GM04504 (cell line): ENCODE measurements at places on chromosomes 2 and 18.

- DNase-seq: no peak
These were observed 114.4 kb upstream of the TMEM200C start for GRCh38 chr18:6009756-6010155.

DNA sequence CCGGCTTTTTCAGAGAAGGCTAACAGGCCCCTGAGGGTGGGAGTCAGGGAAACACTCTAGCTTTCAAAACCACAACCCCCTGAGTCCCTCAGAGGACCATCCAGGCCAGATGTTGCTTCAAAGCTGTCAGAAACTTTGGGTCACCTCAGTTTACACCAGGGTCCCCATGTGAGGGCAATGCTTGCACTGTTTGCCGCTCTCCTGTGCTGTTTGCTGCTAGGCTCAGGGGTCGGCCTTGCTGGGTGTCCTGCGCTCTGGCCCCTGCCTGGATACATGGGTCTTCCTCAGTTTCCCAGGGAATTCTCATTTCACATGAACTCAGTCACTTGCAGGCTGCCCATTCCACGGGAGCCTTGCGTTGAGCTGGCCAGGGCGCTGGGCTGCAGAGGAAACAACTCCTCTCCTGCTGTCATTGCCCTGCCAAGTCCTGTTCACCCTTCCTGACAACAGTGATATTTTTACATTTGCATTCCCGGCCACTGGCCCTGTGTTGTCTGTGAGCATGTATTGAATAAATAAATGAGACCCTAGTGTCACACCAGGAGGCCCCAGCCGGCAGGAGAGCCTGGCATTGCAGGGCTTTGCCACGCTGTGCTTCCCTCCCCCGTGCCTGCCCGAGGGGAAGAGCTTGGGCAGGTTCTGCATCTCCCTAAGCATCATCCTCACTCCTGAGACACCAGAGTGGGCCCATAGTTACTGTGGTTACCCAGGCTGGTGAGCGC is 73.2 kb upstream of the RAB6C start:
- DNase-seq: no peak

DNA sequence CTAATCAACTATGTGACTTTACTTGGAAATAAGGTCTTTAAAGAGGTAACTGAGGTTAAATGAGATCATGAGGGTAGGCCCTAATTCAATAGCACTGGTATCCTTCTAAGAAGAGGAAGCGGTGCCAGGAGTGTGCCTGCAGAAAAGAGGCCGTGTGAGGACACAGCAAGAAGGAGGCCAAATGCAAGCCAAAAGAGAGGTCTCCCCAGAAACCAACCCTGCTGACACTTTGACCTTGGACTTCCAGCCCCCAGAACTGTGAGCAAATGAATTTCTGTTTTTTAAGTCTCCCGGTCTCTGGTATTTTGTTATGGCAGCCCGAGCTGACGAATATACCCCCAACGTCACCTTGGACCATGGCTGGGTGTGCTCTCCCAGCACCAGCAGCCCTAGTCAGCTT is 257.5 kb upstream of the NCKAP5 start:
- no peak for DNase-seq

DNA sequence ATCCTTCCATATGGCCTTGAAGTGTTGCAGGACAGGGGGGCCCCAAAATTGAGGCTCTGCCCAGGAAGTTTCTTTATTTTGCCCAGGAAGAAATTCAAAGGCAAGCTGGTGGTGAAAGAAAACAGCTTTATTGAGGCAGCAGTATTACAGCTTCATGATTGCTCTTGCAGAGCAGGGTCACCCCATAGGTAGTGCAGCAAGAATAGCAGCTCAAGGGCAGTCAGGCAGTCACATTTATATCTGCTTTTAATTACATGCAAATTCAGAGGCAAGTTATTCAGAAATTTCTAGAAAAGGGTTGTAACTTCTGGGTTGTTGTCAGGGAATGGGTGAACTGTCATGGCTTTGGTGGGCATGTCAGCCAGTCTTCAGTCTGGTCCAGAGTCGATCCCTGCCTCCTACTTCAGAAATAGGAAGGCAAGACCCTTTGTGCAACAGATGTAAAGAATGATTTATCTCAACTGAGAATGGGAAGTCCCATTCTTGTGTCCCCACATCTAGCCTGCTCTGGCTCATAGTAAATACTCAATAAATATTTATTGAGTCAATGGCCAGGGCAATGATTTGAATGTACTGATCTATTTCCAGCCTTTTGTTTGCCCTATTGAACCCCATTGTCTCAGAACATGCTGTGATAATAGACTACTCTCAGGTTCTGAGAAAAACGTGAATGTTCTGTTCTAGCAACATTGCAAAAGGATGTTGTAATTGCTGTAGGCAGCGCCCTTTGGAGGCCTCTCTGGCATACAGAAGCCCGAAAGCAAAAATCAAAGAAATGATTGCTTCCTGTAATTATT is 129.8 kb downstream of the MYO3B start:
- no peak for DNase-seq

GRCh38 chr2:32714521-32714920 is 86.7 kb downstream of the TTC27 start:
- no peak for DNase-seq

- no peak for DNase-seq
These were observed 64.4 kb downstream of the SP110 start for GRCh38 chr2:230155359-230155758.

- DNase-seq: no peak
These were observed 39.5 kb downstream of the ADNP2 start for GRCh38 chr18:80148326-80149199.

- no peak for DNase-seq
These were observed 170.2 kb downstream of the NRP2 start for GRCh38 chr2:205852457-205852856.

- DNase-seq: no peak
These were observed 306.2 kb downstream of the PRKCE start for GRCh38 chr2:45957533-45958227.

DNA sequence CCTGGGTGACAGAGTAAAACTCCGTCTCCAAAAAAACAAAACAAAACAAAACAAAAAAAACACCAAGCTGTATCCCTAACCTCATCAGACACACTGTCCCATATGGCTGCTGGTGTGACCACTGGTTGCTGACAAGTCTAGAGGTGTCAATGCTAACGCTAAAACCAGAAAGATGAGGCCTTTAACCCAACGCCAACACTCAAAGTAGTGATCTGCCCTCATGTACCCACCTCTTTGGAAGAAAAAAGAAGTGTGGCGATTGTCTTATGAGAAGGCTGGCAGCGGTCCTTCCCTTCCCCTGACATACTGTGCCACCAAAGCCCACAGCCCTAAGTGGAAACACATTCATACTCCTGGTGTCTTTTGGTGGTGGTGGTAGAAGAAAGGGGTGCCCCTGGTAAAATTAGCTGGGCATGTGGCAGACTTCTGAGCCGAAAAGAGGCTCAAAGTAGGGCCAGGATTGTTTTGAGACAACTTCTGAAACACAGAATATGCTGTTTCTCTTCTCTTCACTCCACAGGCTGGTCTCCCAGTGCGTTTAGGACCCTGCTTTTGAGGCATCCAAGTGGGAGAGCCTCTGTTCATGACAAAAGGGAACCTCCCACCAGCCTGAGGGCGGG is 9.8 kb downstream of the SERTAD2 start:
- no peak for DNase-seq

DNA sequence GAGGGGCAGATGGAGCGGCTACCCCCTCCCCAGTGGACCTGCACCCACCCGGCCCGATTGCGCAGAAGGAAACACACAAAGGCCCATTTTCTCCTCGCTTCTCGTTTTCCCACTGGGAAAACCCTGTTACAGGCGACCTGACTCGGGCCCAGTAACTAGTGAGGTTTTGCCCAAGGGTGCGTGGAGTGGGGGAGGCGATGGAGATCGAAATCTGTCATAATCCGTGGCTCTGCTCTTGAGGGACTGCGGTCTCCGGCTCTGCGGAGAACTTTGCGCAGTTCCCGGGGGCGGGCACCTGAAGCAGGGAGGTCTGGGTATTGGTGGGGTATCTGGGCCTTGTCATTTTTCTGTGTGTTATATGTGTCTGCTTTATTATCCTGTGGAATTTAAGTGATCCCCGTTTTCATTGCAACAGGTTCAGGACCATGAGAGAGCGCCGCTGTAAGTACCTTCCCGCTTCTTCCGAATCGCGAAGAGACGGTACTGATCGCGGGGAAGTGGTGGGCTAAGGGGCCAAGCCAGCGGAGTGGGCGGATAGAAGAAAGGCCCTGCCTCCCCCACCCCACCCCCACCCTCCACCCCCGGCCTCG is 4.0 kb upstream of the HOXD4 start:
- no peak for DNase-seq

- no peak for DNase-seq
These were observed 127.6 kb downstream of the ALPK2 start for GRCh38 chr18:58501066-58501896.

DNA sequence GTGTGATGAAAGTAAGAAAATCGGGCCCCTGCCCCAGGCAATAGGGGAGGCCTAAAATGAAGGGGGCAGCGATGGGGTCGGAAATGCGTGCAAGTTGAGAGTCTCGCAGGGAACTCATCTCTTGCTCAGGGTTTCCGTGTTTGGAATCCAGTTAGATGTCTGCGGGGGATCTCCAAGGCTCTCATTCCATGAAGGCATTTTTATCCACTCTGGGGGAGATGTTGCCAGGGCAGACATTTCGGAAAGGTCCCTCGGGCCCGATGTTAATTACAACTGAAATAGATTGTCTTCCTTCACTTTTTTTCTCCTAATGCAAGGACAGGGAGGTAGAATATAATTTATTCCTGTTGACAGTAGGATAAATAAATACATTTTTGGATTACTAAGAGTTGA is 12.8 kb upstream of the SKOR2 start:
- DNase-seq: no peak

GRCh38 chr18:77100751-77101355 is 31.7 kb downstream of the MBP start:
- no peak for DNase-seq

- DNase-seq: no peak
These were observed 126.3 kb upstream of the NRXN1 start for GRCh38 chr2:51158251-51158650.

- peak; percentile 56 for DNase-seq
These were observed 233.8 kb downstream of the LDLRAD4 start for GRCh38 chr18:13452388-13452811.

- DNase-seq: peak; percentile 51
These were observed 124.5 kb downstream of the TMEM131 start for GRCh38 chr2:97871096-97871780.

DNA sequence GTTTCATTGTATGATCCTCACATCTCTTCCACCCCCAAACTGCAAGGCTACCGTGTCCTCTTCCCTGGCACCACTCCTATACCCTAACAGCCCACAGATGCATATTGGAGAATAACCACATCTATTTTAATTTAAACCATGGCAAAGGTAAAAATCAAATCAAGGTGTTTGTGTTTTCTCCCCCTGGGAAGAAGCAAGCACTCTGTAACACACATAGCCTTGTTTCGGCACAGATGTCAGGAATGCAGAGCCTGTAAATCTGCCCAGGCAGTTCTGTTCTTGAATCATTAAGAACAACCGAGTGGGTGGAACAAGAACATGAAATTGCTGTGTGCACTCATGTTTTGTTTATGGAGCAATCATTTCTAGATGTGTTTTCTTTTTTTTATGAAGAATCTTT is 6.8 kb upstream of the COX7A2L start:
- DNase-seq: no peak

GRCh38 chr2:141522702-141523101 is 608.1 kb downstream of the LRP1B start:
- DNase-seq: no peak

- DNase-seq: no peak
These were observed 24.7 kb upstream of the NT5C1B start for GRCh38 chr2:18614041-18614440.

DNA sequence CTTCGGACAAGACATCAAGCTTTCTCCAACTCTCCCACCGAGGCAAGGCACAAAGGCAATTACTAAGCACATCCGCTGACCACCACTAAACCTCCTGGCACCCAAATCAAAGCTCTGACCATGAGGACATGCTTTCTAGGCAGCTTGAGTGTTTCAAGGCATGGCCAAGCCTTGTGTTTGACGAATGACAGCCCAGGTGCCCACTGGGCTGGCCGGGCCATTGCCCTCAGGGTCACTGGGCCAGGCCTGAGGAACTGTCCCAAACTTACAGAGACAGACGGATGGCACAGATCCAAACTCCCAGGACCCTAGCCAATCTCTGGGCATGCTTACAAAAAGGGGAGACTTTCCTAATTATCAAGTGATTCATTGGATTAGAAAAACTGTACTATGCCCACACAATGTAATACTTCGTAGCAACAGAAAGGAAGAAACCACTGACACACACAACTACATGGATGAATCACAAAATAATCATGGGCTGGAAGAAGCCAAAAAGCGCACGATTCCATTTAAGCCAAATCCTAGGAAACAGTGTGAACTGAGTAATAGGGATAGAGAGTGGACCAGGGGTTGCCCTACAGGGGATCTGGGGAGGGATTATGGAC is 20.2 kb downstream of the CRACDL start:
- no peak for DNase-seq

- DNase-seq: no peak
These were observed 44.5 kb downstream of the LRATD1 start for GRCh38 chr2:14677039-14677438.

DNA sequence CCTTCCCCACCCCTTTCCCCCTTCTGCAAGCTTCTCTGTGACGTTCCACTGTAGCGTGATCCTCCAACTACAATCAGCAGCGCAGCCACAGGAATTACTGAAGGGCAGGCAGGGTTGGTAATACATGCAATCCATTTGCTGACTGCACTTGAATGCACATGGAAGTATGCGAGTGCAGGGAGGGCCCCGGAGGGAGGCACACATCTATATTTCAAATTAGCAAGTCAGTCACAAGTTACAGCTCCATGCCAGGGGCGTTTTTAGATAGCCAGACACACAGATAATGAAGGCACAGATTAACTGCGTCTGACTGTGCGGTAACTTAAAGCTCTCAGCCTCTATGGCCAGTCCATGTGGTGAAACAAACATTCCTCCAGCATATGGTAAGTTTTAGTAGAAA is 209.2 kb upstream of the GATA6 start:
- DNase-seq: peak; percentile 5

GRCh38 chr2:2640371-2640770 is 309.3 kb upstream of the MYT1L start:
- no peak for DNase-seq

DNA sequence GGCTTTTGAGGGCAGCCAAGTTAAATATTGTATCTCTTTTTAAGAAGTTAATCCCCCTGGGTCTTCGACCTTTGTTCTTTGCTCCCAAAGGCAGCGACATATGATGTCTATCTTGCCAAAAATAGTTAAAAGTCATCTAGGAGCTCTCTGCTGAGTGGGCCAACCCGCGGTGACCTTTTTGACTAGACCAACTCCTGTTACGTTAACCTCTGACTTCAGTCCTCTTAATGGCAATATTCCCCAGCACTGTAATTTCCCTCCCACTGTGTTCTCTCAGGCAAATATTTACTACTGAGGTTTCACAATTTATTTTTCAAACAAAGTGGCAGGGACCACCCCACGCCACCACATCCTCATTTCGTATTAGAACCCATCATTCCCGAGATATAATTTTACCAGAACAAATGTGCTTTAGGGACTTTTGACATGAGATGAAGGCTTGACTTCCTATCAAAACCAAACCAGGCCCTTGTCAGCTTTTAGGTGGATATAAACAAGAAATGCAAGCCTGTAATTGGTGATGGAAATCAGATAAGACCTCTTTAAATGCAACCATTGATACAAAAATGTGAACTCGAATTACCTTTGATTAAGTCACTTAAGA is 764.7 kb downstream of the SATB2 start:
- DNase-seq: no peak
